ENCODE measurements at places on chromosomes 12 and 14.

- peak; percentile 51 for DNase-seq
Measured at GRCh38 chr14:74595006-74595735, 16.9 kb downstream of the LTBP2 start.

GRCh38 chr14:38724621-38725020 is 378.4 kb downstream of the SEC23A start:
- no peak for DNase-seq

DNA sequence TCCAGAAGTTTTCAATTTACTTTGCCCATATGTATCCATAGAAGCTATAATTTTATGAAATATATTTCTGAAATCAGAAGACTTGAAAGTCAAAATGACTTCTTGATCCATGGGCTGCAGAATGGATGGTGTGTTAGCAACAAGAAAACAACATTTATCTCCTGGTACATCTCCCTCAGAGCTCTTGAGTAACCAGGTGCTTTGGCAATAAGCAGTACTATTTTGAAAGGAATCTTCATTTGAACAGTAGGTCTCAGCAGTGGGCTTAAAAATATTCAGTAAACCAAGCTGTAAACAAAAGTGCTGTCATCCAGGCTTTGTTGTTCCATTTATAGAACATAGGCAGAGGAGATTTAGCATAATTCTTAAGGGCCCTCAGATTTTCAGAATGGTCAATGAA is 100.4 kb downstream of the SLC38A1 start:
- DNase-seq: no peak

GRCh38 chr14:72182708-72183432 is 250.6 kb downstream of the RGS6 start:
- DNase-seq: no peak

DNA sequence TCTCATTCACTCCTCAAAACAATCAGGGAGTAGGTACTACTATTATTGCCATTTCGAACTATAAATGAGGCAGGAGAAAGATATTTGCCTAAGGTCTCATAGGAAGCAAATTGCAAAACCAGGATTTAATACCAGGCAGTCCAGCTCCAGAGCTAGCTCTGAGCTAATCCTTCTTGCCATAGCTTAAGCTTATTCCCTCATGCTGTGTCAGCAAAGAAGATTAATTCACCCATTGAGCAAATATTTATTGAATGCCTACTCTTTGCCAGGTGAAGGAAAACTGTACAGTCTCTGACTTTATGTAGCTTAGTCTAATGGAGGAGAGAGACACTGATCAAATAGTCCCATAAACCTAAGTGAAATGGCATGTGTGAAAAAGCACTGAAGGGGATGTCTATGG is 19.5 kb downstream of the KCNA5 start:
- no peak for DNase-seq

- no peak for DNase-seq
Measured at GRCh38 chr12:27555925-27556778, 32.1 kb downstream of the PPFIBP1 start.

DNA sequence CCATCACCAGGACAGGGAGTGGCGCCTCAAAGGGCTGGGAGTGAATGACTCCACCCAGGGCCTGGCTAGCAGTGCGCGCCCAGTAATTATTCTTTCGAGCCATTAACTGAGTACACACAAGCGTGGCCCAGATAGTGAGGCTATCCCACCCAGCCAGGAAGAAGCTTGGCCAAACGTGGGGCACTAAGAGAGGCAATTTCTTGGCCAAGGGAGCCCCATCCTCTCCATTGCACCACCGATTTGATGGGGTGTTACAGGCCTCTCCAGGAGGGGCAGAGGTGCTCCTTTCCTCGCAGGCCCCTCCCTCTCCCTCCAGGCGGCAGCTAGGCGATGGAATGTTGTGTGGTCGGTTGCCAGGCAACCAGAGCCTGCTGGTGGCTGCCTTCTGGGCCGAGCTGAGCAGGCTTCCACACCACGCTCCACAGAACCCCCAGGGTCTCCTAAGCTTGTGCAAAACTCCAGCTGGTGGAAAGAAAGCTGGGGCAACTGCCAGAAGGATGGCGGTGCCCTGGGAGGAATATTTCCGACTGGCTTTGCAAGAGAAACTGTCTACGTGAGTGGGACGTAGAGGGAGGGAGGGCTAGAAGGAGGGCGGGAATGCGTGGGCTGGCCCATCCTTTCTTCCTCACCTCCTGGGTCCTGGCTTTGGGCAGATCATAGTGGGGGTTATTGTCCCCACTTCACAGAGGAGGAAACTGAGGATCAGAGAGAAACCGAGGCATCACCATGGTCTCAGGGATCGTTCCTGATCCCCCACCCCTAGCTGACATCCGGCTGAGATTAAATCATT is at the start of gene CFAP73:
Gene CFAP73 (plus strand): TSS at position 364 of the 790 bp plus-strand sequence. CDS start 134 bp downstream, at position 498.
- peak; percentile 95 for DNase-seq

GRCh38 chr12:1117970-1118563 is 127.0 kb downstream of the ERC1 start:
- peak; percentile 11 for DNase-seq

- peak; percentile 54 for DNase-seq
Measured at GRCh38 chr14:89617481-89618329, 200.7 kb upstream of the FOXN3 start.

GRCh38 chr14:75453817-75454434 is 26.1 kb downstream of the JDP2 start:
- DNase-seq: no peak

DNA sequence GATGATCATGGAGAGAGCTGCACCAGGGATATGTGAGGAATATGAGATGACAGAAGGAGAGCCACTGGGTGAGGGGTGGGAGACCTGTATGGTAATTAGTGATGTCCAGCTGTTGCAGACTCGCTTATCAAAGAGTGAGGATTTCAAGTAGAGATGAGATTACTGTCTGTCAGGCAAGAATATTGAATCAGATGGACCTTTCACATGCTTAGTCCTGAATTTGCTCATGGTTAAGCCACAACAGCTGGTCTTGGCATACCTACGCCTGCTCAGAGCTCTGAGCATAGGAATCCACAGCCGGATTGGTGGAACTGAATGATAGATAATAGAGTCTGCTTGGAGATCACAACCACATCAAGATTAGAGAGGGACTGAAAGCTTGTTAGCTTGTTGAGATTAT is 115.2 kb upstream of the ARHGAP5 start:
- DNase-seq: no peak

DNA sequence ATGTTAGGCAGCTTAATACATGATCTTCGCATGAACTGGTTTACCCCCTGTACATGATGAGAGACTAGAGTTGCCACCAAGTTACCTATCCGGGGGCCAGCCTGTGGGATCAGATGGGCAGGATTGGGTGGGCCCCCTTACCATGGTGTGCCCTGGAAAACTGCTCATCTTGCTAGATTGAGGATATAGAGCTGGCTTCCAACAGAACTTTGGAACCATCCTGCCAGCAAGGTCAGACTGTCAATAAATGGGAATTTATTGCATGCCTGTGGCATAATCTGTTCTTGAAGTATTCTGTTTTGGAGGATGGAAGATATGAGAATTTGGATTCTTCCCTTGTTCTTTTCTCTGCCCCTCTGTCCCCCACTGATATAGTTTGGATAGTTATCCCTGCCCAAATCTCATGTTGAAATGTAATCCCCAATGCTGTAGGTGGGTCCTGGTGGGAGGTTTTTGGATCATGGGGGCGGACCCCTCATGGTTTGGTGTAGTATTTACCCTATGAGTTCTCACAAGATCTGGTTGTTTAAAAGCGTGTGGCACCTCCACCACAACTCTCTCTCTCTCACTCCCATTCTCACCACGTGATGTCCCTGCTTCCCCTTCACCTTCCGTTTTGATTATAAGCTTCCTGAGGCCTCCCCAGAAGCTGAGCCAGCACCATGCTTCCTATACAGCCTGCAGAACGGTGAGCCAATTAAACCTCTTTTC is 3.7 kb upstream of the TM9SF1 start:
- DNase-seq: no peak

- DNase-seq: no peak
Measured at GRCh38 chr12:65093606-65094005, 27.5 kb downstream of the WIF1 start.

DNA sequence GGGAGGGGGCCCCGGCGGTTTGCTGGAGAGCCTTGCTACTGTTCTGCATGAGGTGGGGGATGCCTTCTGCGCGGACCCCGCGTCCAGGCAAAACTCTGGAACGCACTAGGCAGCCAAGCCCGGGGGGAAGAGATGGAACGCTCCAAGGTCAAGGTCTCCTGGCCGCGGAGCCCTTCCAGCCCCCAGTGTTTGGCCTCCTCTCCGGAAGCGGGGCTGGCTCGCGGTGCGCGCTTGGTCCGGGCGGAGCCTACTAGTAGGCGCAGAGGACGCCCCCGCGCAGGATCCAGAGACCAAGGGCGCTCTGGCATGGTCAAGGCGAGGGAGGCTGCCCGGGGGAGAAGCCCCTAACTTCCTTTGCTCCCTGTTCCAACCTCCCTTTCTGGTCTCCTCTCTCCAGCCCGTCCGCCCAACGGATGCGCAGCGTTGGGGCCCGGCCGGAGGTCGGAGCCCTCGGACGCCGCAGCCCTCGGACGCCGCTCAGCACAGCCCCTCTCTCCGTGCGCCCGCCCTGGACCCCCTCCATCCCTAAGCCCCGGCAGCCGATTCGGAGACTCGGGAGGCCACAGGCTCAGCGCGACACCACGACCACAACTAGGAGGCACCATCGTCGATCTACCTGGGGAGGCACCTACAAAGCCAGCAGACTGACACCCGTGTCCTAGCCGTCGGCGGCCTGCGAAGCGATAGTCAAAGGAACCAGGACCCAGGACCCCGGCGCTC is 669 bp upstream of the KCNK13 start:
- peak; percentile 80 for DNase-seq
